ENCODE measurements at places on chromosomes 12 and 14.

DNA sequence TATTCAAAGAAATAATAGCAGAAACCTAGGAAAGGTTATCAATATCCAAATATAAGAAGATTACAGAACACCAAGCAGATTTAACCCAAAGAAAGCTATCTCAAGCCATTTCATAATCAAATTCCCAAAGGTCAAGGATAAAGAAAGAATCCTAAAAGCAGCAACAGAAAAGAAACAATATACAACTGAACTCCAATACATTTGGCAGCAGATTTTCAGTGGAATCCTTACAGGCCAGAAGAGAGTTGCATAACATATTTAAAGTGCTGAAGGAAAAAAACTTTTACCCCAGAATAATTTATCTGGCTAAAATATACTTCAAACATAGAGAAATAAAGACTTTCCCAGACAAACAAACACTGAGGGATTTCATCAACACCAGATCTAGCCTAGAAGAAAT, 54.3 kb downstream of the DENND5B start:
- no peak for DNase-seq

DNA sequence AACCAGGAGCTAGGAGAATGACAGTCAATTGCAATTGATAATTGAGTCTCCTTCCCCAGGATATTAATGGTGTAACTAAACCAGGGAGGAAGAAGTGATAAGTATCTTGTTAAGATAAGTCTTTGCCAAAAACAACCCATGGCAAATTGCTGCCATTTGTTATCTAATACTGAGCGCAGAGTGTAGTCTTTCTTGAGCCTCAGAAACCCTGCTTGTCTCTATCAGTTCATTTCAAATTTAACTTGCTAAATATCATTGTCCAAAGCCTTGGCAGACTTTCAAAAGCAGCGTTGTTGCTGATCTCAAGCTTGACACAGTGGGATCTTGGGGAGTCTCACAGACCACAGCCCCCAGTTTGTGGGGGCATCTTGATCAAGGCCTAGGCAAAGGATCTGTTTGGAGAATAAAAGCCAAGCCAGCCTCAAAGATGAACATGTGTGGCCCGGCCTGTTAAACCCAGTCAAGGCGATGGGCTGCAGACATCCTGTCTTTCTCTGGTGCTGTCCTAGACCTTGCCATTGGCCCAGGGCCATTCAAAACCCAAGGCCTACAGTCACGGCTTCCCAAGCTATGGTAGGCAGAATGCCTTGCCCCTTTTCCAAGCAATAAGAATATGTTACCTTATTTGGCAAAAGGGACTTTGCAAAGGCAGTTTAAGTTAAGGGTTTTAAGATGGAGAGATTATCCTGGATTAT, 164.2 kb downstream of the CHST11 start:
- DNase-seq = no peak

GRCh38 chr12:93573552-93574223, 1.2 kb downstream of the SOCS2 start:
- no peak for DNase-seq

DNA sequence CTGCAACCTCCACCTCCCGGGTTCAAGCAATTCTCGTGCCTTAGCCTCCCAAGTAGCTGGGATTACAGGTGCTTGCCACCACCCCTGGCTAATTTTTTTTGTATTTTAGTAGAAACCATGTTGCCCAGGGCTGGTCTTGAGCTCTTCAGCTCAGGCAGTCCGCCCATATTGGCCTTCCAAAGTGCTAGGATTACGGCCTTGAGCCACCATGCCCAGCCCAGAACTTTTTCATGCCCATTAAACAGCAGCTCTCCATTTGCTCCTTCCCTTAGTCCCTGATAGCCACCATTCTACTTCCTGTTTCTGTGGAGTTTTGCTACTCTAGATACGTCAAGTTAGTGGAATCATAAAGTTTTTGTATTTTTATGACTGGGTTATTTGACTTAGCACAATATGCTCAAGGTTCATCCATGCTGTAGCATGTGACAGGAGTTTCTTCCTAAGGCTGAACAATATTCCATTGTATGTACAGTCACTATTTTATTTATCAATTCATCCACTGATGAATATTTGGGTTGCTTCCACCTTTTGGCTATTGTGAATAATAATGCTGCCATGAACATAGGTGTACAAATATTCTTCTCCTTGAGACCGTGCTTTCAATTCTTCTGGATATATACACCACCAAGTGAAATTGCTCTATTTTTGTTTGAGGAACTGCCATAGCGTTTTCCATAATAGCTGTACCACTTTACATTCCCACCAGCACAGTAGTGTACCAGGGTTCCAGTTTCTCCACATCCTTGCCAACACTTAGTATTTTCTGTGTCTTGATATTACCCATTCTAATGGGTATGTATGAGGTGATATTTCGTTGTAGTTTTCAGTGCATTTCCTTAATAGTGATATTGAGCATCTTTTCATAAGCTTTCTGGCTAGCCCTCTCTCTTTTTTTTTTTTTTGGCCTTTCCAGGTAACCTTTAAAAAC, 15.0 kb downstream of the ATF1 start:
- no peak for DNase-seq

- no peak for DNase-seq
Observed at GRCh38 chr14:75995372-75996041, 9.9 kb downstream of the IFT43 start.

All from NAMALWA (cell line).